ENCODE measurements at places on chromosomes 13 and 19.
A peak's percentile ranks its signal among the peaks of the same experiment; 100 is the strongest.

GRCh38 chr13:30477346-30478195 lies 11.8 kb upstream of the HMGB1 start:
- peak; percentile 53 for DNase-seq

- DNase-seq, result no peak
Measured at GRCh38 chr13:79833991-79834390, 353.0 kb downstream of the NDFIP2 start.

- no peak for DNase-seq
Measured at GRCh38 chr13:51674276-51674675, 90.0 kb downstream of the WDFY2 start.

- peak; percentile 92 for DNase-seq
Measured at GRCh38 chr19:14187561-14187960, 18.4 kb downstream of the ADGRL1 start.

DNA sequence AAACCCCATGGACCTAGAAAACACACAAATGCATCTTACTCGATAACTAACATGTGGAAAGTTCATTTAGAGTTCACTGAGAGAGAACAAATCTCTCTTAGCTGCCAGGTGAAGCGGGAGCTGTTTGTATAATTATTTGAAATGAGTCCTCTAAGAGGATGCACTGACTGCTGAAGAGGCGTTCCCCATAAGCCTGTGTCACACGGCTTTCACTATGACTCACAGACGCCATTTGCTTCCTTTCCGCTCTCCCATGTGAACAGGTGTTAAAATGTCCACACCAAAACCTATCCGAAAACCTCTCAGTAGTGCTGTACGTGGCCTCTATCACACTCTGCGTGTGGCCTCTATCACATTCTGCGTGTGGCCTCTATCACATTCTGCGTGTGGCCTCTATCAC lies 101.8 kb downstream of the SOX1 start:
- no peak for DNase-seq

DNA sequence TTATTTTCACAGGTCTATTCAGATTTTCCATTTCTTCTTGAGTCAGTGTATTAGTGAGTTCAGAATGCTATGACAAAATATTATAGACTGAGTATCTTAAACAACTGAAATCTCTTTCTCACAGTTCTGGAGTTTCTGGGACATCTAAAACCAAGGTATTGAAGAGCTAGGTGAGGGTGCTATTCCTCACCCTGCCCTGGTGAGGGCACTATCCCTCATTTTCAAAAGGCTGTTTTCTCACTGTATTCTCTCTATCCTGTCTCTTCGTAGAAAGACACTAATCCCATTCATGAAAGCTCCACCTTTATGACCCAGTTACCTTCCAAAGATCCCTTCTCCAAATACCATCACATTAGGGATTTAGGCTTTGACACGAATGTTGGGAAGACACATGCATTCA lies 1617.1 kb downstream of the PCDH9 start:
- peak; percentile 19 for DNase-seq

DNA sequence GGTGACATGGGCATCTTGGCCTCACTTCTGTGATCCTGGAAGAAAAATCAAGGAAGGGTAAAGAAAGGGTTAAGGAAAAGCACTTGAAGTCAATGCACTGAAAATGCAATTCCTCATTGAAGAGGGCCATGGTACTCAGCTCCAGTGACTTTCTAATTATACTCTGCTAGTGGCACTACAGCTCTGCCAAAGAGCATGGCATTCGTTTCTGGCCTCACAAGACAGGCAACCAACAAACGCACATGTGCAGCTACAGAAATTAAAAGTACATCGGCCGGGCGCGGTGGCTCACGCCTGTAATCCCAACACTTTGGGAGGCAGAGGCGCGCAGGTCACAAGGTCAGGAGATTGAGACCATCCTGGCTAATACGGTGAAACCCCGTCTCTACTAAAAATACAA lies 21.8 kb downstream of the SACS start:
- DNase-seq, result no peak

DNA sequence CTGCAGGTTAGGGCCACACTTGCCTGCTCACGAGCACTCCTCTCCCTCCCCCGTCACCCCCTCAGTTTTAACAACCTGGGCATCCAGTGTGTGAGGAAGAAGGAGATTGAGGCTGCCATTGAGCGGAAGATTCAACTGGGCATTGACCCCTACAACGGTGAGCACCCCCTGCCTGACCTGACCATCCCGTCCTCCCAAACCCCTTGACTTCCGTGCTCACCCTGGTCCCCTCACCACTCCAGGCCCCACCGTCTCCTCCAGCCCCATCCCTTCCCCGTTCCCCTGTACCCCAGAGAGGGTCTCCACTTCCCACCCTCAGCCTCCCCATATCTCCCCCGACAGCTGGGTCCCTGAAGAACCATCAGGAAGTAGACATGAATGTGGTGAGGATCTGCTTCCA lies 13.6 kb upstream of the CLASRP start:
- no peak for DNase-seq

DNA sequence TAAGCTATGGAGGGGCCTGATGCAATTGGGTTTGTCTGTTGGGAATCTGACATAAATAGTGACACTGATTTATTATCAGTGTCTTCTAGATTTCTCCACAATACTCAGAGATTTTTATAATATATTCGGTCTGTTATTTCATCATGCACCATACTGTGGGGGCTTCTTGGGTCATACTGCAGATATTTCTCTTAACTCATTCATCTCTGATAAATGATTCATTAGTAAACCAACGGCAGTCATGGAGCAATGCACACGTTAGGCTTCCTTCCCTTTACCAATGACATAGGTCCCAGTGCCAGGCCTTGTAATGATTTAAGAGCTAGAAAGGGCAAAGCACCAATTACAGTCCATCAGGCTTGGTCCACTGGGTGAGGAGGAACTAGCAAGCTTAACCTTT lies 53.6 kb downstream of the FAM216B start:
- DNase-seq, result no peak

DNA sequence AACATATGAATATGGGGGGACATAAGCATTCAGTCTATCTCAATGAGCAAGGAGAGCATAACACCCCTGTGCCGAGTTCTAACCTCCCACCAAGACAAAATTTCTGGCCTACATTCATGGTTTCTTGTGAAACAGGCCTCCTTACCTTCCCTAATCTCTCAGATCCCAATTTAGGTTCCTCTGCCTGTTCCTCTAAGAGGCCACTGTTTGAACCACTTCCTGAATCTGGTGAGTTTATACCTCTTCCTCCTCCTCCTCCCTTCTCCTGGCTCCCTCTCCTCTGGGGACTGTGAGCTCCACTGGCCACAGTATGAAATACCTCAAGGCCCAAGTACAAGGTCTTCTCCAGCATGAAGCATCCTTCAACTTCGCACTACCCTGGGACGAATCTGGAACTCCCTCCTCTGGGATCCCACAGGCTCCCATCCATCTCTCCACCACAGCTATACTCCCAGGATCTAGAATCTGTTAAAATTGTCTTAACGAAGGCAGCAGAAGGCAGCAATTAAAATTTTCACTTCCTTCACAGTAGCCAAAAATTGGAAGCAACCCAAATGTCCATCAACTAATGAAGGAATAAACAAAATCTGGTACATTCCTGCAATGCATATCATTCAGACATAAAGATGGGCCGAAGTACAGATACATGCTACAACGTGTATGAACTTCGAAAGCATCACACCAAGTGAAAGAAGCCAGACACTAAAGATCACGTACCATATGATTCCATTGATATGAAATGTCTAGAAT lies 7.8 kb upstream of the SIGLECL1 start:
- no peak for DNase-seq

DNA sequence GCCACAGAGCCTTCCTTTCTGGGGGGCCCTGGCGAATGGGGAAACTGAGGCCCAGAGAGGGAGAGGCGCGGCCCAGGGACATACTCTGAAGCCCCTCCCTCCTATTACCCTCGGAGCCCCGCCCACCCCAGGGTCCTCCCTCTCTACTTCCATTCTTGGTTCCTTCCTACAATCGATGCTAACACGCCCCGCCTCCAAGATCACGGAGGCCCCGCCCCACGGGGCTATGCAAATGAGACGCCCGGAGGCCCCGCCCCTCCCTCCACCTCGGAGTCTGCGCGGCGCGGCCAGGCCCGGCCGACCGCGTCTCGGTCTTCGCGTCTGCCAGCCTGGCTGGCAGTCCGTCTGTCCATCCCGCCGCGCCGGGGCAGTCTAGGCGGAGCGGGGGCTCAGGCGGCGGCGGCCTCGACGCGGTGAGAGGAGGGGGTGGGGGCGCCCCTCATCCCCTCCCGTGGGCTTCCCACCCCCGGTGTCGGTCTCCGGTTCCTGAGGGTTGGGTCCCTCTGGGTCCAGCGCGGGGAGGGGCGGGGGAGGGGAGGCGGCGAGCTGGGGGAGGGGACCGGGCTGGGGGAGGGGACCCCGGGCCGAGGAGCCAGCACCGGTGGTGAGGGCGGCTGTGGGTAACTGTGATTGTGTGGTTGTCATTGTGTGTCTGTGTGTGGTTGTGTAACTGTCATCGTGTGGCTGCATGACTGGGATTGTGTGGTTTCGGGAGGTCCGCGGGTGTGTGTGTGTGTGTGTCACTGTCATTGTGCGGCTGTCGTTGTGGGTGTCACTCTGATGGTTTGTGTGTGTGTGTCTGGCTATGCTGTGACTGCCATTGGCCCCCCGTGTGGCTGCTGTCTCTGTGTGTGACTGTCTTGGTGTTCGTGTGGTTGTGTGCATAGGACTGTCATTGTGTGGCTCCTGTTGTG lies at the start of gene PLPPR2:
Gene PLPPR2 (plus strand): TSS at position 273 of the 914 bp plus-strand sequence. CDS start 2,242 bp downstream, outside the sequence.
- peak; percentile 100 for DNase-seq

DNA sequence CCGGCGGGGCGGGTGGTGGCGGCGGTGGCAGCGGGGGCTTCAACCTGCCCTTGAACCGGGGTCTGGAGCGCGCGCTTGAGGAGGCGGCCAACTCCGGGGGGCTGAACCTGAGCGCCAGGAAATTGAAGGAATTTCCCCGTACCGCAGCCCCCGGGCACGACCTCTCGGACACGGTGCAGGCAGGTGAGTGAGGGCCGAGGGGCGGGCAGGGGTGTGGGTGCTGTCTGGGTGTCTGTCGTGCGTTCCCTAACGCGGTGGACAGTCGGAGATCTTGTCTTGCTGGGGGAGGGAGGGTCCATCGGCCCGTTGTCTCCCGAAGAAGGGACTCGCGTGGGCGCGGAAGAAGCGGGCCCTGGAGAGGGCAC lies 533 bp downstream of the LRCH1 start:
- DNase-seq, result peak; percentile 56

DNA sequence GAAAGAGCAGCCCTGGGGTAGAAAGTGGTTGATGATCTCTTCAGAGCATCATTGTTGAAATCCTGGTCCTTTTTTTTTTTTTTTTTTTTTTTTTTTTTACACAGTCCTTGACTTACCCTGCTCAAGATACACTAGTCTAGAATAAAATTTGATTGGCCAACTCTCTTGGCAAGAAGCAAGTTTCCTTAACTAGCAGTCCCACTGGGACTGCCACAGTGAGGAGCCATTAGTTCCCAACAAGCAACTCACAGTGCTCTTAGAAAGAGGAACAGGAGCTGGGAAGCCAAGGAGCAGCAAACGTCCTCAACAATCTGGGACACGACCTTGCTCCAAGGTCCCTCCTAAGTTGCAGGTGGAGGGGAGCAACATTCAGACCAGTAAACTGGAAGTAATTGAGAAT lies 47.9 kb upstream of the INTS6 start:
- DNase-seq, result no peak

GRCh38 chr19:5624018-5624663 lies 1.3 kb downstream of the SAFB start:
- peak; percentile 23 for DNase-seq

DNA sequence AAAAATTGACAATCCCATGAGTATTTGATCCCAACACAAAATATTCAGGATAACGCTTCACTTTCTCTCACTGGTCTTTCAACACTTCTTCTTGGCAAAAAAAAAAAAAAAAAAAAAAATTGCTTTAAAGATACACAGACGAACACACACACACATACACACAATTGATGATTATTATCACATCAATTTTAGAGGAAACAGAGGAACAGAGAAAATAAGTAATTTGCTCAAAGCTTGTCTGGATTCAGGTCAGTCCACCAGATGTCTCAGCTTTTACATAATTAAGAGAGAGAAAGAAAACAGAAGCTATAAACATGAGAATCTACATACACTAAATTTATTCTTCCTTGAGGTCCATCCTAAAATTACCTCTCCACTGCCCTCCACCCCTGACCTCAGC lies 183.4 kb downstream of the MZT1 start:
- no peak for DNase-seq

GRCh38 chr19:18591735-18592385 lies 3.3 kb downstream of the REX1BD start:
- no peak for DNase-seq

- DNase-seq, result no peak
Measured at GRCh38 chr13:47067306-47067705, 170.5 kb upstream of the HTR2A start.

GRCh38 chr19:5052515-5052914 lies 83.6 kb downstream of the KDM4B start:
- DNase-seq, result no peak

DNA sequence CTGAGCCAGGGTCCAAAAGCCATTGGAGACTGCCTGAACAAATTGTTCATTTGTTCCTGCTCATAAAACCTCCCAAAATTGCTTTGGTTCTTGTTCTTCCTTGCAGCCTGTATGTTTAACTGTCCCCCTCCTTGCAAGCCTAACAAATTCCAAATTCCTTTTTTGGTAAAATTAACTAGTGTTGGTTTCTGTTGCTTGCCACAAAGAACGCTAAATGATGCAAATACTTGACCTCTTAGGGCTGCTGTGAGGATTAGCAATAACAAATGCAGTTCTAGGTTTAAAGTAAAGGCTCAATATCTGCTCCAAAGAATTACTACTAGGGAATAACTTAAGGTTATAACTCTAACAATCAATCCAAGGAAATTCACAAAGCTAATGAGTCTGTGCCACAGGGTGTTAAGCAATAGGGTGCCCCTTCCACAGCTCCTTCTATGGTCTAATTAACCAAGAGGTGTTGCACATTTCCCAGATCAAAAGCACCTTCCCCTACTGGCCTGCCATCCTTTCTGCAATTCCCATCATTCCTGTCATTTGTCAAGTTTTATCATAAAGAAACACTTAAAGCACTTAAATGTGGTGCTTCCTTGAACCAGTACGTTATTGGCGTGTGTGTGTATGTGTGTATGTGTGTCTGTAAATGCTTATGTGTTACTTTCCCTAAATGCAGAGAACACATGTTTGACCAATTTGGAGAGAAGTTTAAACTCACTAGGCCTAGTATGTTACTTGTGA lies 110.2 kb downstream of the RAP2A start:
- DNase-seq, result no peak

- DNase-seq, result no peak
Measured at GRCh38 chr13:37621811-37622361, 23.3 kb upstream of the POSTN start.

- no peak for DNase-seq
Measured at GRCh38 chr19:42152910-42153671, 20.8 kb upstream of the POU2F2 start.

- DNase-seq, result peak; percentile 24
Measured at GRCh38 chr19:50311723-50312635, 17.2 kb downstream of the KCNC3 start.

- peak; percentile 98 for DNase-seq
Measured at GRCh38 chr19:2061495-2062388, 10.7 kb upstream of the MKNK2 start.
